ENCODE measurements at places on chromosomes 7 and 10. TPM values are rescaled to one million over a fixed set of nuclear protein-coding genes. Genes with fewer than 3 reads are reported as not detected.

- no peak for DNase-seq
Observed at GRCh38 chr7:112080441-112080840, 125.8 kb downstream of the DOCK4 start.

- no peak for DNase-seq
Observed at GRCh38 chr10:131173484-131174210, 137.9 kb downstream of the TCERG1L start.

The TET1 gene
- total RNA-seq = 41.6 TPM

The UBE2H gene
- total RNA-seq = 86.3 TPM

DNA sequence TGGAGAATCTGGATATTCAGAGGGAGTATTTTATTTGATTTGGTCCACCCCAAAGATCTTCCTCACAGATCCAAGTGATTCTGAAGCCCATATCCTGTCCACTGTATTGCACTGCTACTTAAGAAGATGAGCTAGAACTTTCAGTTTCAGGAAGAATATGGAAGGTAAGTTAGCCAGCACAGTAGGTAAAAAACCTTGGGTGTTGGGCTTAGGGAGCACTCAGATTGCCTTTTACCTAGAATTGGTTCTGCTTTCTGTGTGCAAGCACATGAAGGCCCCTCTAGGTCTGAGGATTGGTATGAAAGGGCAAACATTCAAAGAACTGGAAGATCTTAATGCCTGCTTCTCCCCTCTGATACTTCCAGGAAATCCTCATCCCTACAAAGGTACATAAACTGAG is 146.7 kb upstream of the COL1A2 start:
- DNase-seq = no peak

DNA sequence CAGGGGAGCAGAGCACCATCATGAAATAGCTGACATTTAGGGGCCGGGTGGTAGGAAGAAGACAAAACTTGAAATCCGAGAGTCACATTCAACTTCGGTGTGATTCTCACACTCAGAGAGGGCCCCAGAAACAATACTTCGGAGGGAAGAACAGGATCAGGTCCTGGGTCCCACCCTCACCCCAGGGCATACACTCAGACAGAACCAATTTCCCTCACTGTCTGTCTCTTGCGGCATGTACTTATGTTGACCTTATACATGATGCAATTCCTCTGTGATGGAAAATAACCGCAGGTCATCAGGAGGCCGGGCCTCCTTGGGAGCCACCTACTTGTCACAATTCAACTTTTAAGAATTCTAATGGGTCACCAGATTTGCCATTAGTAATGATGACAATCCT is 26.3 kb upstream of the HMX3 start:
- no peak for DNase-seq

- no peak for DNase-seq
Observed at GRCh38 chr10:11298116-11298515, 280.4 kb downstream of the CELF2 start.

The ZNF212 gene
- 5.5 TPM for total RNA-seq

GRCh38 chr10:80090121-80090520 is 11.7 kb downstream of the TMEM254 start:
- no peak for DNase-seq

DNA sequence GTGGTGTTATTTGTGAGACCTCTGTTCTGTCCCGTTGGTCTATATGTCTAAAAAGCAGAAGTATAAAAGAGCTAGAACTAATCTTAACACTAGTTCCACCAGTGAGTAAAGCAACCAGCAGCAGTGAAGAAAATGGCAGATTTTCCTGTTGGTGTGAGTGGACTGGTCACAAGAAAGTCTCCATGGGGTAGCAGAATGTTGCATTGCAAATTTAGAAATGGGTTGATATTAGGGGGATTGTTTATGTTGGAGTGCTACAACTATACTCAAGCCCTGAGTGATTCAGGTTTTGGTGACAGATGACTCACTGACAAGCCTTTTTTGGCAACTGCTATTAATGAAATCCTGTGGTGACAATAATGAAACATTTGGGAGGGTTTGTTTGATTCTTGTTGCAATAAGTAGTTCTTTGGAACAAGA is 5.6 kb downstream of the AVL9 start:
- no peak for DNase-seq

DNA sequence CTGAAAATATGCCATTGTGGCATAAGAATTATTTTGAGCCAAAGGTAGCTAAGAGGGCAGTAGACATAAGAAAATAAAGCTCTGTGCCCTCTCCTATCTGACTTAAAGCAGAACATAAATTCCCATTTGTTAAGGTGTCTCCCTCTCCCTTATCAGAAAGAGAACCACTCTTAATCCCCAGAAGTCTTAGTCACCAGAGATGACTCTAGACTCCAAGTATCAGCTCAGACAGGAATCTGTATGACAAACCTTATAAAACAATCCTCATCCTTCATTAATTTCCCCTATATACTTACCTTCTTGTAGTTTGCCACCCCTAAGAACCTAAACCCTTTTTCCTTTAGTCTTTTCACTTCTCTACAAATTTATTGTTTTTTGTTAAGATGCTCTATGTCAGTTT is 21.8 kb upstream of the PIP4K2A start:
- DNase-seq = no peak

DNA sequence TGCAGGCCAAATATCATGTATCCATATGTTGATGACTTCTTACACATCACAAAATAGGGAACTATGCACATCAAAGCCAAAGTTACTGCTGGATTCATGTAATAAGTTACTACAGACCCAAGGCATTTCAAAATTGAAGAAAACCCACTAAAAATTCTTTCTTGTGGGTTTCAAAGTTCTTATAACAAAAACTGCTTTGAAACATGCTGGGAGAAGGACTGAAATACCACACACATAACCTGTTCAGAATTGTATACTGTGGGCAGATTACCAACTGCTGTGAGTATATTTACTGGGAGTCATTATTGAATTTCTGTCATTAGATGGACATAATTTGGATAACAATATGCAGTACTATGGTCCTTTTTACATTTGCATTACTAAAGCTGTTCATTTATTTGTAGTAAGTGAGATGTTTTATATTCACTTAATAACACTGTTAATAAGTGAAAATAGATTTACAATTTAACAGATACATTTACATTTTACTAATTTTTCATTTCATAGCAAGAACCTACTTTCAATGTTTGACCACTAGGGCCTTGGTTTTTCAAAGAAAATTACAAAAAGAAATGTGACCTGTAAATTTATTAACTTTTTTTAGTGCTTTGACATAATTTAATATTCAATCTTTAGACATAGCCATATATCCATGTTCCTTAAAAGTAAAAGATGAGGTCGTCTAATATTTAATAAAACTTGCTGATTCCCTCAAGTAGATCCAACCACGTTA is 132.6 kb downstream of the MAGI2 start:
- DNase-seq = no peak

The HYAL4 gene
- not detected for total RNA-seq

The VAX1 gene
- not detected for total RNA-seq
